Femur (tissue), 1 donor: ENCODE measurements at places on chromosomes 5 and 9.
A peak's percentile ranks its signal among the peaks of the same experiment; 100 is the strongest.

- no peak for DNase-seq
Measured at GRCh38 chr9:75152416-75152815, 64.1 kb downstream of the OSTF1 start.

DNA sequence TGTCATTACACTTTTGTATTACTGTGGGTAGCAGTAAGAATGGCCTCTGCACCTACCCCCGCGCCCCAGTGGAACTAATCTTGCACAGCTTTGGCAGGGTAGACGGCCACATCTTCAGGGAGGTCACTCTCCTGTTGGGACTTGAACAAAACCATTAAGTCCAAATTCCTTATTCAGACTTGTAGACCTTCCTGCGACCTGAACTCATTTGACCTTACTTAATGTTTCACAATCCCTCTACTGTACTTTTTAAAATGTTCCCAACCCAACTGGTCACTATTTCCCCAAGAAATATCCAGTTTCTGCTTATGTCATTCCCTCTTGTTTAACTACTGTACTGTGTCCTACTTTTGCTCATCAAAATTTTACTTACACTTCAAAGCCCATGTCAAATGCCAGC, 5.3 kb upstream of the FAM120AOS start:
- no peak for DNase-seq

DNA sequence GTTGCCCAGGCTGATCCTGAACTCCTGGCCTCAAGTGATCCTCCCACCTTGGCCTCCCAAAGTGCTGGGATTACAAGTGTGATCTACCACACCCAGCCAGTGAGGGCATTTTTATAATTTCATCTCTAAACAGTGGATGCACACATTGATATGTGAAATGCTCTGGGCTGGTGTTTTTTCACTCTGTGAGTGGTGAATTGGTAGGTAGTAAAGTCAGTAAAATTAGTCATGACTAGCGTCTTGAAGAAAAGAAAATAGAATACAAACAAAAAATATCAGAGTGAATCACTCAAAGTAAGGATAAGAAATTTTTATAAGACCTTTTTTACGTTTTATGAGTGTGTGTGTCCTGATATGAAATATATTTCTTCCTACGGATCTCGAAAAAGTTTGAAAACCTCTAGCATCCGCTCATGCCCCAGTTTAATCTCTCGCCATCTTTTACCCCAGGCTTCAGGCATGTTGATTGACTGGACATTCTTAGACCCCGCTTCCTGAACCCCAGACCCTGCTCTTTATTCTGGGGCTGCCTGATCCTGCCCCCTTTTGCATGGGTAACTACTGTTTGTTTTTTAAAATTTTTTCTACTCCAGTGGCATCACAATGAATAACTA, 14.0 kb downstream of the OSTF1 start:
- DNase-seq = no peak

DNA sequence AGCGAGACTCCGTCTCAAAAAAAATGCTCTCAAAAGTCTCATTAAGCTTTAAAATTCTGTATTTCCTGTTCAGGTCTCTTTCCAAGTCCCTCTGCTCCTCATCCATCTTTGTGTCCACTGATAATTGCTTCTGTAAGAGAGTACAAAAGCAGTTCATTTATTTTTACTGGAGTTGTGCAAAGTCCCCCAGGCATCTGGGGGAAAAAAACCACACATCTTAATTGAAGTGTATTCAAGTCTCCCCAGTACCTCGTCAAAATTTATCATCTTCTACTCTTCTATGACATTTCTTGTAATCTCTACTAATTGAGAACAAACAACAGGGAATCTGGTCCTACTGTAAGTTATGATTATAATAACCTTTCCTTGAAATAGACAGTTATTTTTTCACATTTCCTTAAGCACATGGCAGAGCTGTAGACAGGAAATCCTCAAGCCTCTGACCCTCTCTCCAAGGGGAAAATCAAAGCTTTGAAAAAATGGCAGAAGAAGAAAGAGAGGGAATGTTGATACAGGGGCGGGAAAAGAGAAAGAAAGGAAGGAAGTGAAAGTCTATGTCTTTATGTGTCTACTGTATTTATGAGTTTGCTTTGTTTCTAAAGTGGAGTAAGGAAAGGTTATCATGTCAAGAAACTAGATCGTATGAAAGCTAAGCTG, 51.5 kb downstream of the RAI14 start:
- DNase-seq = no peak

GRCh38 chr5:53895091-53895683, 334.7 kb downstream of the NDUFS4 start:
- no peak for DNase-seq

DNA sequence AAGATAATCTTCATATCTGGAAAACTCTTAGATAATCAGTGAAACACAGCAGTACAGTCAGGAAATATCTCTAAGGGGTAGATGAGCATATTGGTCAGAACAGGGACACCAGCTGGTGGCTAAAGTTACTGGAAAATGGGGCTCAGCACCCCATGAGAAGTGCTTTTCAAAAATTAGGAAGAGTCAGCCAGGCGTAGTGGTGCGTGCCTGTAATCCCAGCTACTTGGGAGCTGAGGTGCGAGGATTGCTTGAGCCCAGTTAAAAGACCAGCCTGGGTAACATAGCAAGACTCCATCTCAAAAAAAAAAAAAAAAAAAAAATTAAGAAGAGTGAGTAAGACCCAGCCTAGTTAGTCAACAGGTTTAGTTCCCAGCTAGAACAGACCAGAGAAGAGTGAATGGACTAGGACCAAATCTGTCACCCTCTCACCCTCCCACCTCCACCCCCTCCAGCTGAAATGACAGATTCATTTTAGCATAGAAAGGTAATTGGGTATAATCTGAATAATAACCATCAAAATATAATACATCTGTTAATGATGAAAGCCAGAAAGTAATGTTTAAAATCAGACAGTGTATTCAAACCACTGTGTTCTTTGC, 120.9 kb downstream of the CDC42SE2 start:
- no peak for DNase-seq

DNA sequence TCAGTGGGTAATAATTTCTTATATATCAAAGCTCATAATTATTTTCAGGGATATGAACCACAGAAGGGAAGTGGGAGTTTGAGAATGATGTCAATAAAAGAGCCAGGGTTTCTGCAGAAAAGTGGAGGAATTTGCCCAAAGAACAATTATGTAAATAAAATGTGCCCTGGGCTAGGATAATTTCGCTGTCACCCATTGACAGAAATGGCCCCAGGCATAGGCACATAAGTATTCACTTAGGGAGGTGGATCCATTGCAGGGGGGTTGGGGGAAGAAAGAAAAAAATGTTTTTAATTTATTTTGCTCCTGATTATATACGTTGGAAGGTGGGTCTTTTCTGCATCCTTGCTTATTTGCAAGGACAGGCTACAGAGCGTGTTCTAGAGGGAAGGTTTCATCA, 135.1 kb upstream of the IRX2 start:
- no peak for DNase-seq

DNA sequence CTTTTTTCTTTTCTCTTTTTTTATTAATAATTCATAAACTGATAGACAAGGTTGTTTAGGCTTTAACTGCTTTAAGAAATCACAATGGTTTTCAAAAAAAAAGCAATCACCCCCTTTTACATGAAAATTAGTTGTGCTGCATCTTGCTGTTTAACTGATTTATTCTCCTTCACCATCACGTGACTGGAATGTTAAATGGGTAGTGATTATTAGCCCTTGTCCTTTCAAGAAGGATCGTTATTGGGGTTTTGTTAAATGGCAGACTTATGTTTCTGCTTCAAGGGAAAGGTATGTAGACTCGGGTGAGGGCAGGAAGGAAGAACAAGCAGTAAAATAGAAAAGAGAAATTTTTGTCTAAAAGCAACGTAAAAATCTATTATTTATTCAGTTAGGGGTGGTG, 175.6 kb upstream of the TLE4 start:
- DNase-seq = no peak

DNA sequence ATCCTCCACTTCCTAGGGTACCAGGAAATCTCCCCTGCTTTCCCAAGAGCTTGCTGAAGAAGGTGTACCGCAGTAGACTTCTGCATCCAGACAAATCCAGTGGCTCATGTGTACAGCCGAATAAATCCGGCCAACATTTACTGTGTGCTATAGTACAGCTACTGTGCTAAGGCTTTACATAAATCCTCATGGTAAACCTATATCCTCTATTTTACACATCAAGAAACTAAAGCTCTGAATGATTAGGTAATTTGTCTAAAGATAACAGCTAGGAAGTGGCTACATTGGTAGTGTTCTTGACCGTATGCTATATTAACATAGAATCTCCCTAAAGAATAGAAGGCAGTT, 511 bp upstream of the WDR41 start:
- no peak for DNase-seq

DNA sequence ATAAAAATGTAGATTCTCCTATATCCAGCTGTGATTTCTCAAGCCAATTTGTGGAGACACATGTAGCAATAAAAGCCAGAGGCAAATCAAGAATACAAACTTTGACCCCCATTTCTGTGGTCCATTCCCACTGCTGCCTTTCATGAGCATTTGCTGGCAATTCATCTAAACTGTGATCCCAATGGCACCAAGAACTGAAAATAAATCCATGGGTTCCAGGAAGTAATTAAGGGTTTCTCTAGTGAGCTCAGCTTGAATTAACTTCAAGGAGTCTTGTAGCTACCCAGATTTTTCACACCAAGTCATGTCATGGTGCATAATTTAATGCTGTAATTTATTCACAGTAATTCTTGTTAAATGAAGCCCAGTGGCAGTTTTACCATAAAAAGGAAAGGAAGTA, 145.0 kb upstream of the SMC2 start:
- DNase-seq = no peak

DNA sequence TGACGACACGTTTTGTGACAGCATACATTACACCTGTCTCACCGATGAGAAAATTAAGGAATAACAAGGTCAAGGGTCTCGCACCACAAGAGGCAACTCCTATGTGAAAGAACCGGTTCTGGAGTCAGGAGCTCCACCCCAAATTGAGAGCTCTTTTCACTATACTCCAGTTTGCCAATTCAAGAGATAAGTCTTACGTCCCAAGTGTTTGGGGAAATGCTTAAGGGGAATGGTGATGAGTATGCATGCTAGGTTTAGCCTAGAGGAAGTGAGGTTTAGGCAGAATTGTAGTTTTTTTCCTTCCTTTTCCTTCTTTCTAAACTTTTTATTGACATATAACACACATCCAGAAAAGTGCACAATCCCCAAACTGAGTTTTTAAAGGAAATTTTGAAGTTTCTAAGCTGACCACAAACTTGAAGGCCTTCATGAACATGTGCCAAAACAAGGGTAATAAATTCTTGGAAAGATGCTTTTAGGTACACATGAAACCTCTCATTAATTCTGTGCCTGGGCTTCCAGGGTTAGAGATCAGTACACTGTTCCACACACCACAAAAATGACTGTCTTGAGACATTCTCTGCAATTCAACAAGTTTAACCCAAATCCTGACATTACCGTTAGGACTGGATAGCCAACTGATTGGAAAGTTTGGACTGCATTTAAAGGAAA, 127.6 kb upstream of the SLC1A3 start:
- no peak for DNase-seq

DNA sequence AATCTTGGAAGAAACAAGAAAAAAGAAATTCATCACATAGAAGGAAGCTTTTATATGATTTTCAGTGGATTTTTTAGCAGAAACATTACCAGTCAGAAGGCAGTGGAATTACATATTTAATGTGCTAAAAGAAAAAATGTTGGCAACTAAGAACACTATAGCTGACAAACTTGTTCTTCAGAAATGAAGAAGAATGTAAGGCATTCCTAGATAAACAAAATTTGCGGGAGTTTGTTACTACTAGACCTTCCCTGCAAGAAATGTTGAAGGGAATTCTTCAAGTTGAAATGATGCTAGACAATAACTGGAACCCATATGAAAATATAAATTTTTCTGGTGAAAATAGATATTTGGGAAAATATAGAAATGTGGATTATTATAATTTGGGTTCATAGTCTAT, 718.3 kb upstream of the GRAMD2B start:
- no peak for DNase-seq

DNA sequence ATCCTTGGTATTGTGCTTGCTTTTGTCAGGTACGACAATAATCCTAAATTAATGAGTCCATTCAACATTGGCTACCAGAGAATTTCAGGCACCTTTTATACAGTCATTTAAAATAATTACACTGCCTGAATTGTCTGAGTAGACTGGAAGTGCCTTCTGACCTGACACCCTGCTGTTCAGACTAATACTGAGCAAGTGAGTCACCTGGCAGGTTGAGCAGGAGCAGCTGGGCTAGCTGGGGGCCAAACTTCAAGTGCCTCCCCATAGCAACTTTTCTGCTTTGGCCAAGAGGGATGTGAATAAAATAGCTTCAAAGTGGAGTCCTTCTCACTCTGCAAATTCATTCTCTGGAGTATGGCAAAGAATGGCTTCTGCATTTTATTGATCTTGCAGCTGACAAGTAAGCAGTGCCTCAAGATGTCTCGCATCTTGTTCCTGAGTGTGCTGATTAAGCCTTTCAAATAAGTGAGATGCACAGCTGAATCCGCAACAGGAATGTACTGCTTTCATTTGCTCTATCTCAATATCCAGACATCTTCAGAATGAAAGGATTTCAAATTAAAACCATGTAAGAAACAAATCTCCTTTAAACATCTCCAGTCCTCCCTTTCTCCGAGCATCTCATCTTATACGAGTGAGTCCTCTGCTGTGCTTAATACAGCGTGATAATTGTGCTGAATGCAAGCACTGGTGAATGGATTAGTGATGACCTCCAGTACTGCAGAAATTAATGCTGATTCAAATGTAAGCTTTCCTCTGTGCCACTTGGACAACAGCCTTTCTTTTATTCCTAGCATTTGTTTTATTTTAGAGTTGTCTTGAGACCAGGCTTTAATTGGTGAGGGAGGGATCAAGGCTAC, 271.2 kb downstream of the EDIL3 start:
- DNase-seq = no peak

- no peak for DNase-seq
Measured at GRCh38 chr5:6674886-6675285, 38.3 kb upstream of the TENT4A start.

- no peak for DNase-seq
Measured at GRCh38 chr5:43274435-43275114, 38.6 kb downstream of the HMGCS1 start.

- no peak for DNase-seq
Measured at GRCh38 chr9:137206602-137207001, 1.1 kb downstream of the NDOR1 start.

GRCh38 chr5:160023908-160024630, 15.1 kb downstream of the TTC1 start:
- no peak for DNase-seq

- no peak for DNase-seq
Measured at GRCh38 chr9:86731511-86732063, 215.7 kb downstream of the GAS1 start.

GRCh38 chr5:75031366-75031765, 21.0 kb downstream of the GCNT4 start:
- DNase-seq = no peak

GRCh38 chr5:14806456-14806855, 65.1 kb downstream of the ANKH start:
- DNase-seq = peak; percentile 54
